ENCODE measurements at places on chromosomes 4 and X.

GRCh38 chr4:11355226-11355625, 73.5 kb downstream of the HS3ST1 start:
- DNase-seq = no peak

DNA sequence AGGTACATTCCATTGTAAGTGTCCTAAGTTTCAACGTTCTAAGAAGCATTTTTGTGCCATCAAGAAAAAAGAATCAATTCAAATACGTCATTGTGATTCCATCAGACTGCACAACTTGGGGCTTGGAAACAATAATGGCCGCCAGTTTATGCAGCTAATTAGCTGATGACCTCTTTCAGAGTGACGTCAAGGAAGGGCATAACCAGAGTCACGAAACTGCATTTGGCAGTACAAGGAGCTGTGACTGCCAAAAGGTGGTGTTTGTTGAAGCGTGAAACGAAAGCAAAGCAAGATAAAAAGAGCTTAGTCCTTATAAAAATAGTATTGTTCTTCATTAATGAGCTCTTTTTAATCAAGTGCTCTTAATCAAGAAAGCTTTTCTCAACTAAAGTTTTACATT, 81.1 kb upstream of the SH3RF1 start:
- no peak for DNase-seq

GRCh38 chr4:123599061-123599919, 202.7 kb downstream of the SPRY1 start:
- no peak for DNase-seq

- DNase-seq = no peak
Measured at GRCh38 chrX:15943391-15943790, 88.8 kb upstream of the AP1S2 start.

DNA sequence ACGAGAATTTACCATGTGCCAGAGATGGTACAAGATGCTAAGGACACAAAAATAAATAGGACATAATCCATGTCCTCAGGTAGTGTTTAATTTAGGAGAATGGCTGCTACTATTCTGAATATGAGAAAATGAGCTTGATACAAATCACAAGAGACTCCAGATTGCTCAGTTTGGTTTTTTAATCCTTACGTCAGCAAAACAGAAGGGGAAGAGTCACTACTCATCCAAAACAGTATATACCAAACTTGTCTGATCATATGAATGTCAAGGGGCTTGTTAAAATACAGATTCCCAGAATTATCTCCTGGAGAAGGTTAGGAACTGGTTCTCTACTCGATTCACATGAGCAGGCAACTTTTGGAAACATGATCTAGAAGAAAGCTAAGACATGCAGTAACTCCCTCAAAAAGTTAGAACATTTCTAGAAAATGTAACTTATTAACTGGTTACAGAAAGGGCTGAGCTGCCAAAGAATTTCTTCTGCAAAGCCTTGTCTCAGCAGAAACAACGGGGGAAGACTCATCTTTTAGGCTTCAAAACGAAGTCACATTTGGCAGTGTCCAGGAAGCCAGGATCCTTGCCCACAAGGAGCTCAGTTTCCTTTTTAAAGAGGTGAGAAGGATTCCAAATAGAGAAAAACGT, 3.4 kb downstream of the AIFM1 start:
- no peak for DNase-seq

- DNase-seq = no peak
Measured at GRCh38 chrX:153549807-153550206, 32.4 kb downstream of the ATP2B3 start.

- peak; percentile 78 for DNase-seq
Measured at GRCh38 chrX:12949927-12950656, 24.8 kb upstream of the TMSB4X start.

DNA sequence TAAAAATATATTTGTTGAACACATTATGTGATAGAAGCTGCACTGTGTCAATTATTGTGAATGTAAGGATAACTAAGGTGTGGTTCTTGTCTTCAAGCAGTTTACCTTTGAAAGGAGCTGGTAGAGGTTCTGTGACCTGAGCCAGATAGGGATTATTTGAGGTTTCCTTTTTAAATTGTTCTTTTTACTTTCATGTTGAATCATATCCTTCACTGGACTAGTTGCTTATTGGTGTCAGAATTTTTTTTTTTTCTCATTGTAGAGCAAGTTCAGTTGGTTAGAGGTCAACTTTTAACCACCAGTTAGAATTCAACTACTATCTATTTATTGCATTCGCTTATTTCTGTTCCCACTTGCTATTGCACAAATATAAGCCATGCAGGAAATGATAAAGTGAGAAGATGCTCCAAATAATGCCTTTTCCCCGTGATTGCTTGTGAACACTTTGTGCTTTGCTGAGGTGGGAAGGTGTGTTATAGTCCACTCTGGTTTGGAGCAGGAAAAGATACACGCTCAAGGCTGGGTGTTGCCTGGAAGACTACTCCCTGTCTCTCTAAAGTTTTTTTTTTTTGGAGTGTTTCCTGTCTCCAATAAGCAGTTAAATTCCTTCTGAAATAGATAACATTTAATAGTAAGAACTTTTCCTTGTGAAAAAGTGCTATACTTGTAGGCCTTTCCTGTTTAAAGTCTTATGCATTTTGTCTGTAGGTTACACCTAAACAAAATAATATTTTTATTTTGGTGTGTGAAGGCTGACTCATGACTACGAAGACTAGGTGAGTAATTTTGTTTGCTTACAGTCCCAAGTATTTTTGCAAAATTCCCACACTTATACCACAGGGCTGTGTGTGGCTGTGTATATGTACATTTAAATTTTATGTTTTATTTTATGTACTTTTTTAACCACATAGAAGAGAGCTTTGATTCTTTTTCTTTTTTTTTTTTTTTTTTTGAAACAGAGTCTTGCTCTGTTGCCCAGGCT, 83.8 kb upstream of the LCORL start:
- DNase-seq = no peak

GRCh38 chr4:11625211-11625610, 196.5 kb upstream of the HS3ST1 start:
- DNase-seq = no peak

DNA sequence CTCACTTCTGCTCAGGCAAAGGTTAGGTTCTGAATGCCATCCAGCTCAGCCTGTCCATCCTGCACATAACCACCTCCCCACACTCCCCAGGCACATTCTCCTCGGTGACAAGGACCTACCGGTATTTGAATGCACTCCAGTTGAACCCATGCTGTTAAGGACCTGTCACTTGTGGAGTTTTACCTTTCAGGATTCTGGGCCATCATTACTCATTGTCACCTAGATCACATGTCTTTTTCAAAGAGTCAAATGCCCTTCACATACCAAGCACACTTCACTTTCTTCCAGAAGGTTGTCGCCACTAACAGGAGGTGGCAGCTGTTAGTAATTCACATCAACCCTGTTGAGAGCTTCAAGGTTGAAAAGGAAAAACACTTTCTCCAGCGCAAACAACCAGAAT, 218.3 kb downstream of the SOWAHB start:
- no peak for DNase-seq

DNA sequence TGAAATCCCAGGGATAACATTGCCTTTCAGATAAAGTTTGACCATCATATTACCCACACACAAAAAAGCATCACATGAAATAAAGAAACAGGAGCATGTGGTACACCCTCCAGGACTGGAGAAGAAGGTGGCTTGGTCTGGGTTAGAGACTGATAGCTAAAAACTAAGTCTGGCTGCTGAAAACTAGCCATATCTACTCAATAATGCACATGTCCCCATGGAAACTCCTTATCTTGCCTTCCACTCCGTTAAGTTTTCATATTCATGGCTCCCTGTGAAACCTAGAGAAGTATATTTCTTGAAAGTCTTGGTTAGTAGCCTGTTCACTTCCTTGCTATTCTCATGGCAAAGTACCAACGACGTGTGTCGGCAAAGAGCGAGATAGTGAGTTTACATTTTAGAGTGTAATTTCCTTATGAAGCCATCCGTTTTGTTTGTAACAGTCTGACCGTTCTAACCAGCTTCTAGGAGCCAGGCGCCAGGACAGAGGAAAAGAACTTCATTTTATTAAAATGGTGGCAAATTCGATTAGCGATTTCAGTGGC, 6.7 kb upstream of the DCTD start:
- no peak for DNase-seq

- no peak for DNase-seq
Measured at GRCh38 chr4:56055027-56055977, 106.6 kb downstream of the CEP135 start.

GRCh38 chr4:43048570-43048969, 156.1 kb downstream of the GRXCR1 start:
- no peak for DNase-seq

DNA sequence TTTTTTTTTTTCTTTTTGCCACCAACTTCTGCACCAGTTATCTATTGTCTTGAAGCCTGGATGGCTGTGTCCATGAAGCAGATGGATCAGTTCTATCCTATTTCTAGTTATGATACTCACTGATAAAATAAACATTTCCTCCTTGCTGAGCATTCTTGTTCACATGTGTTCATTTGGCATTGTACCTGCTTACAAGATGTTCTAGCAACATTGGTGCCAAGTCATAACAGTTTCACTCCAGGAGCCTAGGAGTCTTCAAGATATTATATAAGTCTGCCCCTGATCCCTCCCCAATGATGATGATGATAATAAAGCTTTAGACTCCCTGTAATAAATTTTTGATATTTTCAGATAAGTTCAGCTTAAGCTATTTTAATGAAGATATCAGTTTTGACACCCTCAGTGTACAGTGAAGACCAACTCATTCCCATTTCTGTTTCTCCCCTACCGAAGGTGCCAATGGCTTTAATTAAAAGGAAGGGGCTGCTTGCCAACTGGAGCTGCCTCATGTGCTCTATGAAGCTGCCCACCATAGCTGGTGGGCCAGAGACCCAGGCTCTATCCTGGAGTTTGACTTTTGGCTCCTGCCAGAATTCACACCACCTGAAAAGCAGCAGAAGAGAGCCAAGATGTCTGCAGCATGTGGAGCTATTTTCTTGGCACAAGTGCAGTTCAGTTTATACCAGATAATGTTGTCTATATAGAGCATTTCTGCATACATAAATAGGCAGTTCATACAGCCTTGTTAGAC, 265.4 kb upstream of the TET2 start:
- DNase-seq = no peak

- no peak for DNase-seq
Measured at GRCh38 chrX:135463937-135464336, 42.2 kb downstream of the SMIM10L2A start.

DNA sequence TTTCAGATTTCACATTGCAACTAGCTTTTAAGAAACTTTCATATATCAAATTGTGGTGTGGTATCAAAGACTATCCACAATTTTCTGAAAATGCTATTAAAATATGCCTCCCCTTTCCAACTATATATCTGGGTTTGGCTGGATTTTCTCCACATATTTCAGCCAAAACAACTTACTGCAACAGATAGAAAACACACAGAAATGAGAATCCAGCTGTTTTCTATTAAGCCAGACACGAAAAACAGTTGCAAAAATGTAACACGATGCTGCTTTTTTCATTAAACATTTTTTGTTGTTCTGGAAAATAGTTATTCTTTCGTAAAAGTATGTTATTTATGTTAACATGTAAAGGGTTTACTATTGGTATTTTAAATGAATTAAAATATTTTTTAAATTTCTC, 33.1 kb downstream of the DCTD start:
- DNase-seq = no peak

- DNase-seq = no peak
Measured at GRCh38 chr4:56762484-56763250, 58.8 kb downstream of the SPINK2 start.

- no peak for DNase-seq
Measured at GRCh38 chr4:67765401-67765800, 11.2 kb upstream of the GNRHR start.

GRCh38 chr4:141328560-141329173, 108.0 kb downstream of the ZNF330 start:
- no peak for DNase-seq

GRCh38 chrX:129629837-129630236, 24.9 kb downstream of the APLN start:
- DNase-seq = no peak

DNA sequence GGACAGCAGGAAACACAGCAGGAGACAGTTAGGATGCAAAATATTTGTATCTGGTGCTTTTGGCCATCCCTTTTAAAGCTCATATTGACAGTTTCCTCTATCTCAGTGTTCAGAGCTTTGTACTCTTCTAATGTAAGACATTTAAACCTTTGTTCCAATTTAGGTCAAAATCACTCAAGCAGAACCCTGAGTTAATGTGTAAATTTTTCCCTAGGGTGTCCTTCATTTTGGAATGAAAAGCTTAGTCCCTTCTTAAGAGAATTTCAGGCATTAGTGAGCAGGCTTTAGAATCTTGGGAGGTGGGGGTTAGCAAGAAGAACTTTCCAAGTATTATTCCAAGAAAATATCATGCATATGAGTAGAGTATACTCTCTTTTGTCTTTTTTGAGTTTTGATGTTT, 188.7 kb downstream of the GBA3 start:
- DNase-seq = no peak

- no peak for DNase-seq
Measured at GRCh38 chrX:99192421-99192820, 1217.7 kb downstream of the PCDH19 start.

- no peak for DNase-seq
Measured at GRCh38 chr4:123234955-123235354, 161.6 kb upstream of the SPRY1 start.

GRCh38 chrX:16822723-16823122, 36.5 kb downstream of the TXLNG start:
- DNase-seq = no peak

DNA sequence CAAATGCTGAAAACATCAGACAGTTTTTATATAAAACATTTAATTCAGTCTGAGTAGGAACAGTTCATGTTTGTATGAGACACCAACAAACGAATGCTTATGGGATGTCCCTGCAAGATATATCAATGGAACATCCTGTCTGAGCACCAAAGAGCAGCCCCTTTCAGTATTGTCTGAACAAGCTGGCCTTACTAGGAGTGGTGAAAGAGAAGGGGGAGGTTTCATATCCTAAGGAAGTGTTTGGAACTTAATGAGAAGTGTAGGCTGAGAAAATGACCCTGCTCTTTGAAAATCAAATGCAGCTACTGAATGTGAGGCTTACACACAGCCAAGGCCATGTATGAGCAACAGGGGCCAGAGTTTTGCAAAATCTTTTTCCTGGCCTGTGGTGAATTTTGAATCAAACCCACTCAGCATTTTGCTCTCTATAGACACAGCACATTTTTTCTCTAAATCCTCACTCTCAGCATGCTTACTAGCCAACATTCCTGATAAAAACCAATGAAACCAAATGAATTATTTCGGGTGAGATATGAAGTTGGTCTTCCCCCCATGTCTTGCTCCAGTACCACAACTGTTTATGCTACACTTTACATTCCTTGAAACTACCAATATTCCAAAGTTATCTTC, 119.4 kb downstream of the LUZP4 start:
- DNase-seq = no peak
